ENCODE measurements at places on chromosomes 2 and 18.

DNA sequence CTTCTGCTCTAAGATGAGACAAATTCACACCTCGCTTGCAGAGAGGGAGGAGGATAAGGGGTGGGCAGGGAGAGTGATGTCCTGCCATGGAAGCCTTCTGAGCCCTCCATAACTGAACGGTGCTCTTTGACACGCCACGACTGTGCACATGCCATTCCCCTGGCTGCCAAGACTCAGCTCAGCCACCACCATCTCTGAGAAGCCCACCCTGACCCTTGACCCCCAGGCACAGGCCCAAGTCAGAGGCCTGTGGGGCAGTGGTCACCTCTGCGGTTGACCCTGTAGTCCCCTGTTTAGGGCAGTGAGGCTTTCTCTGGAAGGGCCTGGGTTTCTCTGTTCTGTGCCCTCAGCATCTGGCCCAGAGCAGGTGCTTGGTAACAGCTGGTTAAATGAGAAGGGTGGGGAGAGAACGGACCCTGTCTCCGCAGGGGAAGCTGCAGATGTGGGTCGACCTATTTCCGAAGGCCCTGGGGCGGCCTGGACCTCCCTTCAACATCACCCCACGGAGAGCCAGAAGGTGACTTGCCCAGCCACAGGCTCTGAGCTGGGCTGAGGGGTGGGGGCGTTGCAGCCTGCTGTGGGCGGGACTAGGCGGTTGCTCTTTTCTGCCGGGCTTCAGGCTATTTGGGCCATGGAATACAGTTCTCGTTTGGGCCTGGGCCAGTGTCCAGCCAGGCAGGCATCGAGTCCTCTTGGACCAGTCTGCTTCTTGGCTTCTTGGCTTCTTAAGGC lies 215.1 kb downstream of the DYSF start:
- DNase-seq = no peak

GRCh38 chr18:9988665-9989064 lies 74.8 kb downstream of the VAPA start:
- no peak for DNase-seq

GRCh38 chr18:62487161-62487560 lies 35.7 kb upstream of the ZCCHC2 start:
- no peak for DNase-seq

- peak; percentile 92 for DNase-seq
Observed at GRCh38 chr18:62332431-62332830, 7.3 kb downstream of the TNFRSF11A start.

DNA sequence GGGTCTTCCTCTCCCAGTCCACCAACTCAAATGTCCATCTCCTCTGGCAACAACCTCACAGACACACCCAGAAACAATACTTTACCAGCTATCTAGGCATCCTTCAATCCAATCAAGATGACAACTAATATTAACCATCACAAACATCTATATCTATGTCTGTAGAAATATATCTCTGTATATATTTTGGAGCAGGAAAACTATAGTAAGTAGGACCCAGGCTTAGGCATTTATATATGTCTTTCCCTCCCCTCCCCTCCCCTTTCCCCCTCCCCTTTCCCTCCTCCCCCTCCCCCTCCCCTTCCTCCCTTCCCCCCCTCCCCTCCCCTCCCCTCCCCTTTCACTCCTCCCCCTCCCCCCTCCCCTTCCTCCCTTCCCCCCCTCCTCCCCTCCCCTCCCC lies 210.5 kb downstream of the RNF144A start:
- no peak for DNase-seq

DNA sequence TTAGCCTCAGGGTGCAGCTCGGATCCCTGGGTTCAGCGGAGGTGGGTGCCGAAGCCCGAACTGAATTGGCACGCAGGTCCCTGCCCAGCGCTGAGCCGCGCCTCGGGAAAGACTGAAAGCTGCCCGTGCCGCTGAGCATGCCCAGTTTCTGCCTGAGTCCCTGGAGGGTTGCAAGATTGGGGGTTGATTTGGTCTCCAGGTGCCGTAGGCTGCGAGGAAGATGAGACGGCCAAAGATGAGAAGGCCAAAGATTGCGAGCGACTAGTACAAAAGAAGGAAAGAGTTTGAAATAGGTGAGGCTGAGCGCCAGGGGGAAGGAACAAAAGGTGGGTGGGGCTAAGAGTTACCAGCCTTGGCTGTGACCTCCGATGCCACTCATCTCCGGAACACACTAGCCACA lies 852 bp upstream of the KCNH7 start:
- no peak for DNase-seq

DNA sequence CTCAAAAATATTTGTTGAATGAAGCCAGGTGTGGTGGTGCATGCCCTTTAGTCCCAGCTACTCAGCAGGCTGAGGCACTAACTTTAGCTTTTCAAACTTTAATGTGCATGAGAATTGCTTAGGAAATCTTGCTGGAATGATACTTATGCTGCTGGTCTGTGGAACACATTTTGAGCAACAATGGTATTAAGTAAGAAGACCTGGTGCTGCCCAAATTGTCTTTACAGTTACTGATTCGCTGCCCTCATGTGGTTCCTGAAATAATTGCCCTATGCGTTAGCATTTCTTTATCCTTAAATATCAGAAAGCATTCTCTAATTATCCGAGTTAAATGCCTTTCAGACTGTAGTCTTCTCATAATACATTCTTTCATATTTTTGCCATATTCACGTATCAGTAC lies 76.0 kb upstream of the SESTD1 start:
- peak; percentile 39 for DNase-seq

GRCh38 chr2:12490641-12491040 lies 226.1 kb upstream of the TRIB2 start:
- DNase-seq = no peak

DNA sequence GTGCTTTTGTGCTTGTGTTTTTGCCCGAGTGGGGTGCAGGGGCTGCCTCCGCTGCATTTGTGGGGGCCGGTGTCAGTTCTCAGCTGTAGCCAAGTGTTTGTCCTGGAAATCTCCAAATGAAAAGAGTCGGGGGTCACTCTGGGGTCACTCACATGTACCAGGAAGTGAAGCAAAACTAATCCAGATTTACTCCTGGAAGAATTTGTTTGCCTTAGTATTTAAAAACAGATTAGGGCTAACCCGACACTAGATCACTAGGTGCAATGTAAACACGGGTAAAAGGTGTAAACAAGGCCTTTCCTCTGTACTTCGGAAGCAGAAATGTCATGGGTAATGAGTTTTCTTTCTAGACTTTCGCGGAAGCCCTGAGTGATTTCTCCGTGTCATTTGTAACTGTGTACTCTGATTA lies 50.3 kb downstream of the GBX2 start:
- DNase-seq = no peak

DNA sequence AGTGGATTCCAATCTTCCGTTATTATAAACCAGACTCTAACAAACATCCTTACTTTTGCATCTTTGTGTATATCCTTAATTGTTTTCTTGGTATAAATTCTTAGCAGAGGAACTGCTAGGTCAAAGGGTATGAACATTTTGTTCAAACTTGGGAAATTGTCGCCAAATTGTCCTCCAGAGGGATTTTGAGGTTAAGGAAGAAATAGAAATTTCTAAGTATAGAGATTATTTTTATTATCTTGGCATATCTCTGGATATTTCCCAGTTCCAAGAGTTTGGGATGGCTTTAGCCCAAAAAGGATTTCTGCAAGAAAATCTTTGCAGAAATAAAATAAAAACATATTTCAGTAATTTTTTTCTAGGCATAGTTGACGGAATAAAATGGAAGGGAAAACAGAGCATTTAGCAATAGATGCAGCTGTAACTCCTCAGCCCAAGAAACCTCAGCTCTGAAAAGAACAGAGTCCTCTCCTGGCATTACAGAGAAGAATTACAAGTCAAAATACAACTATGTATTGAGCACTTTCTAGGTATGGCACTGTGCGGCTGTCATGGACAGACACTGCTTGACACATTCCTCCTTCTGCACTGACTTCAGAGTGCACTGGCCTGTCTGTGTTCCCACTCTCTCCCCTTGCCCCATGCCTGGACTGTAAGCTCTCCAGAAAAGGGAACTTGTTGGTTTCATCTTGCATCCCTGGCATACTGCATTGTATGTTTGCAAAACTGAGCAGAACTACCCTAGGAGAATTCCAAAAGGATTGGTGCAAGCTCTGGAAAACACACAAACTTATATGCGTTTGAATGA lies 117.3 kb upstream of the STON1 start:
- DNase-seq = peak; percentile 83

DNA sequence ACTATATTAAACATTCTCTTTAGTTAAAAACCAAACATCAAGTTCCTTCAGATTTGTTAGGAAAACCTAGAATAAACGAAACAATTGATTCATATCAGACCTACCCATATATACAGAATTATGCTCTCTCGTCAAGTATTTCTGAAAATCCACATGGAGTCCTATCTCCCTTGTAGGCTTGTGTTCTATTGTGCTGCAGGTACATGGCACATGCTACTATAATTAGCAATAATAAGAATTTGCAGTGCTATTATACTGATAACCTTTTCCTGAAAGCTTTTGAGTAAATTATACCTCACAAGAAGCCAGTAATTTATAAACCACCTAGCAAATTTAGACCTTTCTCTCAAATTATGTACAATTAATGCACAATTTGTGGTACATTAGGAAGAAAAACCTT lies 158.6 kb upstream of the STK17B start:
- DNase-seq = no peak

- no peak for DNase-seq
Observed at GRCh38 chr2:68749345-68749744, 14.7 kb downstream of the ARHGAP25 start.

- peak; percentile 90 for DNase-seq
Observed at GRCh38 chr18:13147130-13147529, 71.4 kb upstream of the LDLRAD4 start.

DNA sequence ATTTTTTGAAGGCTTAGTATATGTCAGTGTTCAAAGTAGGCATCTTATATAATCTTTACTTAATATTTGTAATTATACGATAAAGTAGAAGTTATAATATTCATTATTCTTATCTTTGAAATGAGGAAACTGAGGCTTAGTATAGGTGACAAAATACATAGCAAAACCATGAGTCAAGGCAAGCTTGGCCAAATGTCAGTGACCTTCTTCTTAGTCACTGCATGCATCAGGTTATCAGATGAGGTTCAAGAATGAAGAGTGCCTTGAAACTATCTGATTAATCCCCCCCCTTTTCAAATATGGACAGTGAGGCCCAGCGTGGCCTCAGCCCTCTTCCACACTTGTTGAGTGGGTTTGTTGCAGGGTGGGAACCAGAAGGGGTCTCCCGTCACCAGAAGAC lies 59.3 kb downstream of the PMAIP1 start:
- DNase-seq = no peak

DNA sequence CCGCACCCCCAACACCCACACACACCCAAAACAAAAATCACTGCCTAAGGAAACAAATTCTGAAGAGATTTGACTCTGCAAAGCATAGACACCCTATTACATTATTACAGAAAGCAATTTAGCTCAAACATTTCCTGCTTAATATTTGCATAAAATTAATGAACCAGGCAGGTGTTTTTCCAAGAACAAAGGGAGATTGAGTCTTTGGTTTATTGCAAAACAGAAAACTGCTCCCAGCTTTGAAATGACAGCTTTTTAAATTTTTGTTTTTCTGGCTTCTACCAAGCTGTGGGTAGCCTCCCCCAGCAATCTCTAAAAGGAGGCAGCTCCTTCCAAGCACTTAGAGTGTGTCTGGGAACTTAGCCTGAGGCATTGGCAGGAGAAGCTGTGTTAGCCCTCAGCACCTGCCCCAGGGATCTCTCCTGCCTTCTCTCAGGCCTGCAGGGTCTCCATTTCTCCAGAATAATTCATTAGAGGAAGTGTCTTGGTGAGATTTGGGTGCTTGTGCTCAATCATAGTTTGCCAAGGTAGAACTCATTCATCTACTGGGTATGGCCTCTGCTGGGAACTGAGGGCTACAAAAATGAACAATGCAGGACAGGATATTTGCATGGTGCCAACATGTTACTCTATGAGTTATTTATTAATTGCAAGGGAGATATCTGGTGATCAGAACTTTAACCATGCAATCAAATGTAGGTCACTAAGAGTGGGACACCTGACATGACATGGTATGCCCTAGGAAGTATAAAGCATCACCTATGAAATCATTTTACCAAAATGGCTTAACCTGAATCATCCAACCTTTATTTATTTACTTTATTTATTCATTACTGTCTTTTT lies 58.7 kb downstream of the B3GNT2 start:
- no peak for DNase-seq

DNA sequence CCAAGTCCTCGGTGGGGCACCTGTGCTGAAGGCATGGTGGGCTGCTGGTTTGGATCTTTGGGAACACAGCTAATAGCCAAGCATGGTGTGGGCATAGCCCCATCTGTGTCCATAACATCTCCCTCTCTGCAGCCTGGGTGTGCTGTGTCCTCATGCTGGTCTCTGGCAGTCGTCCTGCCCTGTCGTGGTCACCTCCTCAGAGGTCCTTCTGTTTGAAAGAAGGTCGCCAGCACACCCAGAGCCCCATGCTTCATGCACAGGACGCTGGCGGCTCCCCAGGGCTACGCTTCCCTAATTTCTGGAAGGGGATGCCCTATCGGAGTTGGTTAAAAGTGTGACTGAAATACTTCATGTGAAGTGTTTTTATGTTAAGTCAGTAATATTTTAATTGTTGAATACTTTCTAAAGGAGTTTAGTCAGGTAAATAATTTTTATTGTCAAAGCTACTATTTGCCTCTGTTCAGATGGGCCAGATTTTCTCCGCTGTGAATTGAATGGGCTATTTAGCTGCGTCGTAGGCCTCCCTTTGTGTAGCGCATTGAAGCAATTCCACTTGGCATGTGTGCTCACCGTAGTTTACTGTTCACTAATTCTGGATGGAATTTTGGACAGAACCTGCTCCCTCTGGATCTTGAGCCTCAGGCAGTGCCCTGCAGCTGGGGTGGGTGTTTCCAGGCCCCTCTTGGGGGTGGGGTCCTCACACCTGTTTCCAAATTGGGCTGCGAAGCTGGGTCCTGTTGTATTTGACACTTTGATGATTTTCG lies 81.9 kb downstream of the WDSUB1 start:
- DNase-seq = no peak

GRCh38 chr2:152874955-152875354 lies 156.5 kb downstream of the ARL6IP6 start:
- DNase-seq = no peak
